ENCODE measurements at places on chromosomes 5 and 9.

DNA sequence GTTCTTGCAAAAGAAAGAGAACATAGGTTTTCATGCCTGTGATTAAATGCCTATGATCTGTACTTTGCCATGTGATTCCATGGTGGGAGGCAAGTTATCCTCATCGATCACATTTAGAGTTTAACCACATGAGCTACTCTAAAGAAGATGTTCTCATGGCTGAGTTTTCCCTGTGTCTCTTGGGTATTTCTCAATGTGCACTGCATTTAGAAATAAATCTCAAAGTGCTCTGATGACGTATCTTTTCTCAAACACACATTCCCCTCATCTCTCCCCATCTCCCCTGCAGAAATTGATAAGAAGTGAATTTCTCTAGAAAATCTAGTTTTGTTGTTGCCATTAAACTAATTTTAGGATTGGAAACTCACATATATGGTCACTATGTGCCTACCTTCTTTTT is 282.2 kb downstream of the SEMA5A start:
- DNase-seq: no peak

DNA sequence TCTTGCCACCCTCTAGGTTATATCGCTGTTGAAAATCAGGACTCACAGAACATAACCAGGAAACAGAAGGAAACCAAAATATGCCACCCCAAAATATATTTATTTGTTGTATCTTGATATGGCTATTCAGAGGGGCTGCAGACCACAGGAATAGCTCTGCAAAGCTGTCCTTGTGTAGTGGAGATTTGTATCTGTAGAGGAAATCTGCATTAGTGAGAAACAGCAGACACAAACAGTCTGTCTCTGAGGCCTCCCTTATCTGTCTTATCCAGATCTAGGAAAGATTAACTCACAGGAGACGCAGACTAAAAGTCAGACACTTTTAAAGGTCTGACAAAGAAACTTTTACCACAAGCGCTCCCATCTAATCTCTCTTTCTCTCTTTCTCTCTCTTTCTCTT is 54.1 kb upstream of the CEMIP2 start:
- DNase-seq: no peak

- DNase-seq: no peak
These were observed 161.0 kb downstream of the PBX3 start for GRCh38 chr9:125908136-125908535.

DNA sequence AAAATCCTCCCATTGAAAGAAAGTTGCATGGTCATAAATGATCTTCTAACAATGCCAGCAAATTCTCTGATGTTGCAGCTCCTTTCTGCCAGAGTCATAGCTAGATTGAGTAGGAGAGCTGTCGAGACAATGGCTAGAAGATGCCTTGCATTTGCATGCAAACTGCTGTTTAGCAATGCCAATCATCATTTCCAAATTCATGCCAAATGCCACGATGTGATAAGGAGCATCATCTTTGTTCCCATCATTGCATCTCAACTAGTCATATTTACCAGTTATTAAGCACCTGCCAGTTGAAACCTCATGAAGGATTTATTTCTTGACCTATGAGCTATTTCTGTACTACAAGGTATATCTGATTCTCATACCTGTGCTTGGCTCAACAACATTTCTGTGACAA is 246.4 kb upstream of the PIK3R1 start:
- no peak for DNase-seq

DNA sequence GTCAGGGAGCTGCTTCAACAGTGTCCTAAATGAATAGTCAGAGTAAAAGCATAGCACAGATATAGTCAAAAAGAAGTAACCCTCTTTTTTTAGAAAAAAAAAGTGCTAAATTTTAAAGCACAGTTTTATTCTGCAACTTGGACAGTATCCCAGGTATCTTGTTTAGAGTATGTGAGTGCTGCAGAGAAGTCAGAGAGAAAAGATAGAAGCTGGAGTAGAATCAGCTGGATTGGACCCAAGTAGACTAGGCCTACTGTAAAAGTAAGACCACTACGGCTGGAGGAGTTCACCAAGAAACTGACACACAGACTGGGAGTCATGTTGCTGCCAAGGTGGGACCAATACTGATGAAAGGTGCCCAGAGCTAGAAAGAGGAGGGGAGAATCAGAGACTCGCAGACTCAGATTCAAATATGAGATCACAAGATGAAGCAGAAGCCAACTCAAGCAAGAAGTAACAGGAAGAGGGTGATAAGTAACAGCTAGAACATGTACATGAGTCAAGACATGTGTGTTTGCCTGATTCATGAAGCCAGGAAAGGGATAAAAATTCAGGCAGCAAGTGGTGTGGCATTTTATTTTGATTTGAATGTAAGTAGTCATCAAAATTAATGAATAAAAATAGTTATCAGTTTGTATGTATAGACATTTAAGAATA is 25.6 kb upstream of the TUSC1 start:
- no peak for DNase-seq

Data from astrocyte of the cerebellum (primary cell).